ENCODE measurements at places on chromosomes 6 and 20.

DNA sequence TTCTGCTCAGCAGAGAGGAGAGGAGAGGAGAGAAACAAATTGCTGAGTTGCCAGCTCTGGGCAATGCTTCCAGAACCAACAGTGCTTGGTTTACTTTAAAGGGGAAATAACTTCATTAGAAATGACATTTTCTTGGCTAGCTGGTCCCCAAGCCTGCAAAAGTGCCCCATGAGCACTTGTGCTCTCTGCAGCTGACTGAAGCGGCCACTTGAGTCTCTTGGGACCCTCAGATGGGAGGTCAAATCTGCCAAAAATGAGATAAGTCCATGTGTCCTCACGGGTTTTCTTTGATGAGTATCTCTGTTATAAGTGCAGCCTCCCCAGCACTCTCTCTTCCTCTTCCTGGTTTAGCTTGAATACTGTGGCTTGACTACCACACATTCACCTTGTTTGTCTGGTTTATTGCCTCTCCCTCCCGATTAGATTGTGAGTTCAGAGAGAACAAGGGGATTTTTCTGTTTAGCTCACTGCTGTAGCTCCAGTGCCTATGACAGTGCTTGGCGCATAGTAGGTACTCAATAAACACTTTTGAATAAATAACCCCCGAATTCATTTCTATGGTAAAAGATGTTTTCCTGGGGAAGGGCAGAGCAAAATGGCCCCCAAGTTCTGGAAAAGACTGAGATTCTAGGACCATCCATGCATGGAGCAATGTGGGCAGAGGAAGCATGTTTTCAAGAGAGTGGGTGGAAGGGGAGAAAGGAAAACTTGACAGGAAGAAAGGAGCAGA is 7.0 kb upstream of the RIN2 start:
- DNase-seq, result no peak

GRCh38 chr6:18562726-18563125 is 175.6 kb downstream of the RNF144B start:
- DNase-seq, result no peak

- no peak for DNase-seq
Measured at GRCh38 chr20:17841751-17842215, 126.8 kb downstream of the SNX5 start.

DNA sequence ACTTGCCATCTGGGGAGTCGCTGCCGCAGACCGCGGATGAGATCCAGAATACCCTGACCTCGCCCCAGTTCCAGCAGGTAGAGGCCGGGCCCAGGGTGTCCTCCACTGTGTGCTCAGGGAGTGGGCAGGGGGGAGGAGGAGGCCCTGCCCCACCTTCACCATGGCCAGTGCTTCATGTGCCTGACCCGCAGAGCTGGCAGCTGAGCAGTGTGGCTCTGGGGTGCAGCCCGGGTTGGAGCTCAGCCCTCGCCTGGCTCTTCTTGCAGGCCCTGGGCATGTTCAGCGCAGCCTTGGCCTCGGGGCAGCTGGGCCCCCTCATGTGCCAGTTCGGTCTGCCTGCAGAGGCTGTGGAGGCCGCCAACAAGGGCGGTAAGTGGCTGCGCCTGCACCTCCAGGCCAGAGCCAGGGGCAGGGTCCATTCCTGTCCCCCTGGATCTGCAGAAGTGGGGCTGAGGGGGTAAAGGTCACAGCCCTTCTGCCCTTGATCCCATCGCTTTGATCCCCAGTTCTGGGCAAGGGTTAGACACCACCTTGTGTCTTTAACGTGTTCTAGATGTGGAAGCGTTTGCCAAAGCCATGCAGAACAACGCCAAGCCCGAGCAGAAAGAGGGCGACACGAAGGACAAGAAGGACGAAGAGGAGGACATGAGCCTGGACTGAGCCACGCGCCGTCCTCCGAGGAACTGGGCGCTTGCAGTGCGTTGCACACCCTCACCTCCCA is 5.5 kb downstream of the ADRM1 start:
- no peak for DNase-seq

DNA sequence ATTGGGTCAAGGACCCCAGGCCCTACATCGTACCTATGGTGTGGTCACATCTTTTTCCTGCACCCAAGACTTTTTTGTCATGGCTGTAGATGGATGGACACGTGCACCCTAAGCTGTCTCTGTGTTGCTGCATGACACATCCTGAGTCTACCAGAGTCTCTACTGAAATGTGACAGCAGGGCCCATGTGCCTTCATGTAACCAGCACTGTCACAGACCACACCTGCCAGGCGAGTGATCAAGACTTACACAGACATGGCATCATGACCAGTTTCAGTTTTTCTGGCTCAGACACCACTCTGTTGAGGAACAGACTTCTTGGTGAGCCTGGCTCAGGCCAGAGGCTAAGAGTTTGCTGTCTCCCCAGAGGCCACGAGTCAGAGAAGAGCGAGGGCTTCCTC is 7.6 kb downstream of the PRND start:
- DNase-seq, result no peak

DNA sequence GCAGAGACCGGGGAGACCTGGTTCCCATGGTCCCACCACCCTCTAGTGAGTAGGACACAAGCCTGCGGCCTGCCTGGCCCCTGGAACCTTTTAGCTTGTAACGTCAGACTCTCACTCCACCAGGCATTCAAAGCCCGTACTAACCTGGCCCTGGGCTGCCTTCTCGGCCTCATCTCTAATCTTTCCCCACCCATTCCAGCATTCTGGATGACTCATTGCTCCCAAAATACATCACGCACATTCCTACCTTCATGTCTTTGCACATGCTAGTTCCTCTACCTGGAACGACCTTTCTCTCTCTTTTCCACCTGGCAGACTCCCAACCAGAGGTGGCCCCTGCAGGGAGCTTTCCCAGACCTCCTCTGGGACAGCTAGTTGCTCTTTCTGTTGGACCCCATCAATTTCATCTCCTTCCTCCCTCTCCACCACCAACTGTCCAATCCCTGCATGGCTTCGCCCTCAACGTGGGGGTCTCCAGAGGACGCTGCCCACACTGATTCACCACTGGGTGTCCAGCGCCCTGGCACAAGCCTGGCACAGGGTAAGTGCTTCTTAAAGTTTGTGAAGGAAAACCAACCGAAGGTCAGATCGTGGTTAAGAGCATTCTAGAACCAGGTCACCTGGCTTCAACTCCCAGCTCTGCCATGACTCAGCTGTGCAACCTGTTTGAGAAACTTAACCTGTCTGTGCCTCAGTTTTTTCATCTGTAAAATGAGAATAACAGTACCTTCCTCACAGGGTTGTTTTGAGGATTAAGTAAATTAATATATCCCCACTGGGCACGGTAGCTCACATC is 35.2 kb downstream of the JPH2 start:
- DNase-seq, result no peak

GRCh38 chr6:44072959-44073611 is 54.2 kb downstream of the MRPL14 start:
- no peak for DNase-seq

DNA sequence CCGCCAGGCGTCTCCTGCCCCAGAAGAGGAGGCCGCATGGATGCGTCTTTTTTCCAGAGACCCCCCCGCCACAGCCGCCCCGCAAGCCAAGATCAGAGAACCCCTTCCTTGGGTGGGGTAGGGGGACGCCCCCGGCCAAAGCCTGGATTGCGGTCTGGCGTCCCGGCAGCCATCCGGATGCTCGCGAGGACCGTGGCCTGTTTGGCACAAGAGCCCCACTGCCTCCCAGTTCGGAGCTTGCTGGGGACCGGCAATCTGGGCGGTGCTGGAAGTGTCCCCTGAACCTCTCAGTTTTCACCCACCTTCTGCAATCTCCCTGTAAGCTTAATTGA is 924 bp downstream of the FAM162B start:
- DNase-seq, result no peak

DNA sequence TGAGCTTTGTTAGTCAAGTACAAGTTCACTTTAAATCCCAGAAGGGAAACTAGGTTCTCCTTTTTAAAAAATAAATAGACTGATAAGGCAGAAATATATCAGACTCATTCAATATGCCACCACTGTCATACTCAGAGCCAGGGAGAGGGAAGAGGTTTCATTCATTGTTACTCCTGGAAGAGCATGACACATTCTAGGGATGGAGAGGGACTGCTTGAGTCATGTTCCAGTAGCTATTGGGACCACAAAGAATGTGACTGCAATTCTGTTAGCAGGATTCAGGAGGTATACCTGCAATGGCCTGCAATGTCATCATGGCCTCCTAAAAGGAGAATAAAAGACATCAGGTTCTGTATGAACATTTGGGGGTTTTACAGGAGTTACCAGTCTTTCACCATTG is 167.6 kb downstream of the TFAP2B start:
- DNase-seq, result no peak

DNA sequence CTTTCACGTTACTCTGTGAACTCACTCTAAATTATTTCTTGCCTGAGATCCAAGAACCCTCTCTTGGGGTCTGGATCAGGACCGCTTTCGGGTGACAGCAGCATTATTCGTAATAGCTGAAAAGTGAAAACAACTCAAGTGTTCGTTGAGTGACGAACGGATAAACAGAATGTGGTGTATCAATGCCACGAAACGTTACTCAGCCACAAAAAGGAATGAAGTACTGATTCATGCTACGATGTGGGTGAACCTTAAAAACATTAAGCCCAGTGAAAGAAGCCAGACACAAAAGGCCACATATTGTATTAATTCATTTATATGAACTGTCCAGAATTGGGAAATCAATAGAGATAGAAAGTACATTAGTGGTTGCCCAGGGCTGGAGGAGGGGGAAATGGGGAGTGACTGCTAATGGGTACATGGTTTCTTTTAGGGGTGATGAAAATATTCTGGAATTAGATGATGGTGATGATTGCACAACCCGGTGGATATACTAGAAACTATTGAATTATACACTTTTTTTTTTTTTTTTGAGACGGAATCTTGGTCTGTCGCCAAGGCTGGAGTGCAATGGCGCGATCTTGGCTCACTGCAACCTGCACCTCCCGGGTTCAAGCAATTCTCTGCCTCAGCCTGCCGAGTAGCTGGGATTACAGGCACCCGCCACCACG is 8.4 kb downstream of the PTGIS start:
- no peak for DNase-seq

DNA sequence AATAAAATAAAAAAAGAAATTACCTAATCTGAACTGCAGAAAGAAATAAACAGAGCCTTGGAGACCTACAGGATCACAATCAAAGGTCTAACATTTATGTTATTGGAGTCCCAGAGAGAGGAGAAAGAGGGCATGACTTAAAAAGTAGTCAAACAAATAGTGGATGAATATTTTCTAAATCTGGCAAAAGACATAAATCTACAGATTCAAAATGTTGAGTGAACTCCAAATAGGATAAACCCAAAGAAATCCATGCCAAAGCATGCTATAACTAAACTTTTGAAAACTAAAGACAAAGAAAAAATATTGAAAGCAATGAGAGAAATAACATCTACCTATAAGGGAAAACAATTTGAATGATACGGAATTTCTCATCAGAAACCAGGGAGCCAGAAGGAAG is 38.2 kb downstream of the PSMB1 start:
- DNase-seq, result no peak

DNA sequence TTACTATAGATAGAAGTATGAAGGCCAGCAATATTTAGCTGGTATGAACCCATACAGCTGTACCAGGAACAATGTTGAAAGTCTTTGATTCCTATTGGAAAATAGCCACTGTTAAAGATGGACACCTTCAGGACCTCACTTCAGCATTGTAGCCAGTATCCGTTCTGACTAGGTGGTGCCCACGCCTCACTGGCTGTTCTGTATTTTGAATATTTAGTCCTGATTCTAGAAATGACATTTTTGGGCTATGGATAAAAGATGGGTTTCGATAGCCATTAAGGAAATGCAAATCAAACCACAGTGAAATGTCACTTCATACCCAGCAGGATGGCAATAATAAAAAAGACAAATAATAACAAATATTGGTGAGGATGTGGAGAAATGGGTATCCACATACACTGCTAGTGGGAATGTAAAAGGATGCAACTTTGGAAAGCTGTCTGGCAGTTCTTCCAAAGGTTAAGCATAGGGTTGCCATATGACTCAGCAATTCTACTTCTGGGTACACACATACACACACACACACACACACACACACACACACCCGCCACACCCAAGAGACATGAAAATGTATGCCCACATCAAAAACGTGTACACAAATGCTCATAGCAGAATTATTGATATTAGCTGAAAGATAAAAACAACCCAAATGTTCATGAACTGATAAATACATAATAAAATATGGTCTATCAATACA is 56.8 kb downstream of the UTRN start:
- no peak for DNase-seq

DNA sequence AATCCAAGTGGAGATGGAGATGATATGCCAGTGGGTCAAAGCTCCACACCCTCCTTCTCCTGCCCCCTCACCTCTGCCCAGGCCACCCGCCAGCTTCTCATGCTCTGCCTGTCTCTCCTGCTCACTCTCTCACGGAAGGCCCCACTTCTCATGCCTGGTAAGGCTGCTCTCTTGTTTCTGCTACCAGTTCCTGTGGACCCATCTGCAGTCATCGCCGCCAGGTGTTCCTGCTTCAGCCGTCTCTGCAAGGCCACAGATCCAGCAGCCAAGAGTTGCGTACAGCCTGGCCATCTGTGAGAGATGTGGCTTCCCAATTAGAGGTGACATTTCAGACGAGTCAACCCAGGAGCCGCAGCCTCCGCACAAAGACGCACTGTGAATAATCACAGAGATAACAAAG is 40.8 kb upstream of the NXT1 start:
- DNase-seq, result no peak

DNA sequence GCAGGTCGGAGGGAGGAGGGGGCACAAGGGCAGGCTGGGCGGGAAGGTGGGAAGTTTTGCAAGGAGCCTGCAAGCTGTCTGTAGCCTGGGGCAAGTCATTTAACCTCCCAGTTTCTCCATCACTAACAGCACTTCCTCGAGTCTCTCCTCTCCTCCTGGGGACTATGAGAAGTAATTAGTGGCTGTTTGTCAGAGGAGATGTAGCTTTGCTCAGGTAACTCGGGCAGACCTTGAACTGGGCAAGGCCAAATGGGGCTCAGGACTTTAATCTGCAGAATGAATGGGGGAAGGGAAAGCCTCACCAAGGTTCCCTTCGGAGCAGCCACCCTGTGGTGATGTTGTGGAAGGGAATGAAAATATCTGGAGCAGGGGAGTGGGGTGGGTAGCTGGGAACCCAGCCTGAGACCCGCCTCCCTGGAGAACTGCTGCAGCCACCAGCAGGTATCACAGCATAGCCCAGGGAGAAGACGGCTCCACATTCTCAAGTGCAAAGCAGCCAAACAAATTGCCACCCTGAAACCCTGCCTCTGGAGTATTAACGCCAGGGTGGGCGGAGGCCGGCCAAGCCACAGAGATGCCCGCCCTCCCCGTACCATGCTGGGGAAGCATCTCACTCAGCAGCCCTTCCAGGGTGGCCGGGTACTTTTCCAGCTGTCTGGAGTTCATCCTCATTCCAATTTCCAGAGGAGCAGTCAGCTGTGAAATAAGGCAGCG is 6.1 kb upstream of the LEMD2 start:
- no peak for DNase-seq

DNA sequence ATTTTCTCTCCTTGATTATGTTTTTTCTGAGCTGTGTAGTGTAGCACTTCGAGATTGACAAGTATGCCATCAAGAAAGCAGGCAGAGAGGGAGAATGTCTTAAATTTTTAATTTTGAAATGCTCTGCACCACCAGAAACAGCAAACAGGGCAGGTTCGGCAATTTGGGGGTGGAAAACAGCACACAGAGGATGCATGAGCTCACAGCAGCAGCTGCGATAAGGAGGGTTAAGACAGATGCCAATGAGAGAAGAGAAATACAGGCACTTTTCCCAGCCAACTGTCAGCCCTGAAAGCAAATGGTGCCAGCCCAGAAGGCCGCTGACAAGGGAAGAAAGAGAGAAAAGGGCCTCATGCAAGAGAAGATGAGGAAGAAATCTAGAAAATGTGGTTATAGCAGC is 15.1 kb upstream of the SNRPB2 start:
- no peak for DNase-seq

- DNase-seq, result no peak
Measured at GRCh38 chr20:11376420-11376819, 541.3 kb upstream of the BTBD3 start.

Data from NCI-H1048 (cell line).